ENCODE measurements at places on chromosomes 6 and 20. TPM values are rescaled to one million over a fixed set of nuclear protein-coding genes. Genes with fewer than 3 reads are reported as not detected.

BNIP5 gene
- 0.25 TPM for total RNA-seq

LYRM2 gene
- 16.7 TPM for total RNA-seq

TMX4 gene
- total RNA-seq: 34.9 TPM

OR2B3 gene
- total RNA-seq: not detected

LY6G6C gene
- 0.25 TPM for total RNA-seq

DOK5 gene
- total RNA-seq: 152 TPM

FOXF2 gene
- 1.2 TPM for total RNA-seq

CYP24A1 gene
- total RNA-seq: not detected

CTCFL gene
- not detected for total RNA-seq

TSBP1 gene
- total RNA-seq: not detected

TENT5A gene
- 2.5 TPM for total RNA-seq

LY6G6D gene
- 0.74 TPM for total RNA-seq

PPARD gene
- total RNA-seq: 4.2 TPM

SMIM28 gene
- total RNA-seq: not detected

OR2H2 gene
- total RNA-seq: not detected

TFAP2D gene
- total RNA-seq: 0.49 TPM

UBE2C gene
- total RNA-seq: 3.2 TPM

SLC4A11 gene
- under 0.01 TPM for total RNA-seq

EPPIN gene
- not detected for total RNA-seq

CRISP3 gene
- not detected for total RNA-seq

MTFR2 gene
- total RNA-seq: 0.25 TPM

WFDC12 gene
- total RNA-seq: not detected

TBC1D32 gene
- 32.2 TPM for total RNA-seq

SLC17A2 gene
- total RNA-seq: not detected

GJA10 gene
- total RNA-seq: not detected

GABRR2 gene
- 0.25 TPM for total RNA-seq

HSPA1L gene
- 3.7 TPM for total RNA-seq

SOBP gene
- total RNA-seq: 58.0 TPM

AGPAT1 gene
- total RNA-seq: 17.5 TPM

MYCT1 gene
- total RNA-seq: 3.0 TPM

ADGRB3 gene
- total RNA-seq: 110 TPM

KCNQ5 gene
- total RNA-seq: 17.2 TPM

GCLC gene
- total RNA-seq: 15.5 TPM

NKAIN2 gene
- 115 TPM for total RNA-seq

ITPA gene
- 28.0 TPM for total RNA-seq
